ENCODE measurements at places on chromosomes 7 and 10. TPM values are rescaled to one million over a fixed set of nuclear protein-coding genes. Genes with fewer than 3 reads are reported as not detected.

The ABLIM1 gene
- 97.9 TPM for total RNA-seq

The HMX2 gene
- total RNA-seq, result not detected

The AGR2 gene
- not detected for total RNA-seq

The PTER gene
- 18.3 TPM for total RNA-seq

DNA sequence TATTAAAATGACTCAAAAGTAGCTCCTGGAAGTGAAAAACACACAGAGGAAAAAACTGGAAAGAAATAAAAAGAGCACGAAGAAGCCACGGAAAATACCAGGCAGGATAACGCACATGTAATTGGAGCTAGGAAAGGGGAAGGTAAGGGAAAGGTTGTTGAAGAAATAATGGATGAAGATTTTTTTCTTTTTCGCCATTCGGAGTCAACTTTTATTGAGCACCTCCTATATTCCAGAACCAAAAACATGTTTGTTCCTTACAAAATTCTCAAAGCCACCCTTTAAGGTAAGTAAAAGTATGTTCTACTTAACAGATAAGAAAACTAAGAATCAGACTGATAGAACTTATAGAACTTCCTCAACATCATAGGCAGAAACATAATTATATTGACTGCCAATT lies 32.8 kb upstream of the PTPRN2 start:
- H3K27ac ChIP-seq, result no peak overlapping the region
- no peaks in the 10 kb centered on the region for H3K27me3 ChIP-seq
- no peak for DNase-seq
- H3K4me3 ChIP-seq, result no peak overlapping the region

- no peak overlapping the region for H3K27ac ChIP-seq
- peaks cover 29% of the 10 kb centered on the region for H3K36me3 ChIP-seq
- H3K27me3 ChIP-seq, result no peaks in the 10 kb centered on the region
- DNase-seq, result no peak
- peaks cover 46% of the 10 kb centered on the region for H3K4me1 ChIP-seq
Observed at GRCh38 chr7:139734395-139734794, 43.4 kb downstream of the HIPK2 start.

DNA sequence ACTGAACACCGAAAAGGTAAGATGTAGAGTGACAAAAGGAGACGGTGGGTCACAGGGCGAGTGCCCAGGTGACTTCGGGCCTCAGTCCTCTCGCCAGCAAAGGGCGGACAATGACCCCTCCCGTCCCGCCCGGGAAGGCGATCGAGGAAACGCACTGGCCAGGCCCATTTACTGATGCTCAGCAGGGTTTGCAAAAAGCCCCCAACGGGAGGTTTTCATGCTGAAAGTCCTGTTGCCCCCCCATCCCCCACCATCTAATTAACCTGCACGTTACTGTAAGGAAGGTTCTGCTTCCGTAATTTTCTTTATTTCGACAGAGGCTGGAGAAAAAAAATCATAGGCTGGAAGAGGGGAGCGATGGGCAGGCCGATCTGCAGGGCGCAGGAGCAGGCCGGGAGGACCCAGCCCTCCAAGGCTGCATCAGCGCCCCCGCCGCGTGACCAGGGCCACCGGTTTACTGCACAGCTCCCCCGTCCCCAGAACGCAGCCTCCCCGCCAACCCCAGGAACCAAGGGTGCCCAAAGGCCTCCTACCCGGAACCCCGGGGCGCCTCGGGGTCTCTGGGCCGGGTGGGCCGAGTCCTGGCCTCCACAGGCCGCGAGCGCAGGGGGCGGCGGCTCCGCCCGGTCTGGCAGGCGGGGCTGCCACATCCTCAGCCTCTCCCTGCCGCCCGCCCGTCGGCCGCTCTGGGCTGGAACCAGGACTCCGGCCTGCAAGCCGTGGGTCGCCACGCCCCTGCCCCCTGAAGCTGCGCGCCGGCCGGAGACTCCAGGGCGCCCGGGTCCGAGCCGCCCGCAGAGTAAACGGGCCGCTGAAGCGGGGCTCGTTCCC lies 613 bp downstream of the OAT start:
- no peak overlapping the region for H3K27ac ChIP-seq
- H3K4me1 ChIP-seq, result peaks cover 12% of the 10 kb centered on the region
- H3K27me3 ChIP-seq, result peaks cover 6% of the 10 kb centered on the region
- H3K4me3 ChIP-seq, result peak overlapping the region; percentile 77
- DNase-seq, result peak; percentile 60

- no peaks in the 10 kb centered on the region for H3K27me3 ChIP-seq
- DNase-seq, result no peak
- no peak overlapping the region for H3K4me3 ChIP-seq
- peaks cover 3% of the 10 kb centered on the region for H3K36me3 ChIP-seq
Observed at GRCh38 chr7:107396990-107397389, 72.9 kb upstream of the GPR22 start.

DNA sequence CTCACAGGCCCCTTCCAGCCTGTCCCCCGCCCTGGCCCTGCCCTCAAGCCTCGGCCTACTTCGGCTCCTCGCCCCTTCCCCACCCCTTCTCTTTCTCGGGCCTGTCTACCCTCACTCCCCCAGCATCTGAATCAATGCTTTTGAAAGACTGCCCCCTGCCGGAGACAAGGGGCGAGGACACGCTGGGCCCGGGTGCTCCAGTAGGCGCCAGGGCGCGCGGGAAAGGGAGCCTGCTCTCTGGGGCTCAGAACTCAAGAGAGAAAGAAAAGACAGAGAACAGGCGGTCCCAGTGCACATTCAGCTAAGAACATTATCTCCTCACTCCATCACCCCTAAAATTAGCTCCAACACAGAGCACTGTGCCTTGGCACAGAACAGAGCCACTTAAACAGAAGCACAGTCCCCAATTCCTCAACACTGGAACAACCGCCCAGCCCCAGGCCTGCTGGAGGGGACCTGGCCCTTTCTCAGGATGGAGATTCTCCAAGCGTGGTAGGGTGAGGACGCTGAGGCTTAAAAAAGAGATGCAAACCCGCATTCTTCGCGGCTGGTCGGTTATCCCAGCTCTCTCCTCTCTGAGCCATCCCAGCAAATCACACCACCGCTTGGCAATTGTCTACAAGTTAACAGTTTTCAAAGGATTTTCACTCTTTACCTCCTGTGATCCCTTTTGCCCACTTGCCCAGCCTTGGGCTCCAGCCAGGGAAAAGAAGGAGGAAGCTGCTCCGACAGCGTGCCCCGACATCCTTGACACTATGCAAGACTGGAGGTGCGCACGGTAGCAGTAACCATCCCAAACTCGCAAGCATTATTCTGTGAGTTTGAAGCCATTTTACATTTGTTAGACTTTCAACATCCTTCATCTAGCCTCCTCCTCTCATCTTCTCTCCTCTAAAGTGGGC lies 2.1 kb downstream of the GIGYF1 start:
- peaks cover 10% of the 10 kb centered on the region for H3K27me3 ChIP-seq
- H3K4me1 ChIP-seq, result peaks cover 37% of the 10 kb centered on the region
- peak overlapping the region; percentile 96 for H3K4me3 ChIP-seq
- peak overlapping the region; percentile 42 for H3K27ac ChIP-seq
- peak; percentile 84 for DNase-seq

- no peak overlapping the region for H3K4me3 ChIP-seq
- no peaks in the 10 kb centered on the region for H3K36me3 ChIP-seq
- H3K4me1 ChIP-seq, result peaks cover 2% of the 10 kb centered on the region
- H3K27ac ChIP-seq, result no peak overlapping the region
- no peak for DNase-seq
Observed at GRCh38 chr7:104272767-104273384, 55.5 kb upstream of the LHFPL3 start.

GRCh38 chr10:3330663-3331062 lies 158.1 kb upstream of the PITRM1 start:
- H3K27ac ChIP-seq, result no peak overlapping the region
- H3K27me3 ChIP-seq, result peaks cover 8% of the 10 kb centered on the region
- H3K4me1 ChIP-seq, result peaks cover 4% of the 10 kb centered on the region
- no peak overlapping the region for H3K4me3 ChIP-seq

DNA sequence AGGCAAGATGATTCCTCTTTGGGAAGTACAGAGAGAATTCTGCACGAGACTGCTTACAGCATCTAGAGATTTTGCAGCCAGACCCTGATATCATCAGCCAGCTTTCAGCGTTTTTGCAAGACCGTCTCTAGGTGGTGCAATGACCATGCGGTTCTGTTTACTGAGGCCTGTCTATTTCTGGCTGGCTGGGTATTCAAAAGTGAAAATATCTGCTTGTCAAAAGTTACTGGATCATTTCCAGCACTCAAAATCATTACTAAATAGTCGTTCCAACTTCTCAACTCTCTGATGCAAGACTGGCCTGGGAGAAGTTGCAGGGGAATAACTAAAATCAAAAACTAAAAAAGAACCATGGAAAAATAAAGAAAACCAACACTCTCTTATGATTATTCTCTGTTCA lies 240.1 kb downstream of the ELMO1 start:
- H3K4me3 ChIP-seq, result no peak overlapping the region
- DNase-seq, result peak; percentile 46
- peaks cover 18% of the 10 kb centered on the region for H3K4me1 ChIP-seq
- peaks cover 55% of the 10 kb centered on the region for H3K36me3 ChIP-seq
- H3K27me3 ChIP-seq, result no peaks in the 10 kb centered on the region

DNA sequence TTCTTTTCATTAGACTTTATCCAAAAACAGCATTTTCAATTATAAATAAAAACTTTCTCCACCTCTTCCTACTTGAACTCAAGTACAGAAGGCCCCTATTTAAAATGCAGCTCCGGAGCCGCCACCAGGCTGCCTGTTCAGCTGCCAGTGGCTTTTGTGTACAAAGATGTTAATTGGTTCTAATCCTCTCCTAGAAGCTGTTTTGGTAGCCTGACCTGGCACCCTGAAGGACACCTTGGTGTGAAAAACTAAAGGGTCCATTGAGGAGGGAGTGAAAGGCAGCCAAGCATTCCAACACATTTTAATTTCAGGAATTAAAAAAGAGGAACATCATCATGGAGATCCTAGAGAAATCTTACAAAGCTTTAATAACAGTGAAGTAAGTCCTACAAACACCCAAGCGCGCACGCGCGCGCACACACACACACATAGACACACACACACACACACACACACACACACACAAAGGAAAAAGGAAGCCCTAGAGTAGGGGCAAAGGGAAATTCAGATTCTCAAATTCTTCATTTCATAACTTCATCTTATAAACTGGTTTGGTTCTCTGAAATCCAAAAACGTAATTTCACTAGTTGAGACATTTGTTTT lies 41.4 kb downstream of the VAX1 start:
- no peak overlapping the region for H3K27ac ChIP-seq
- H3K27me3 ChIP-seq, result no peaks in the 10 kb centered on the region
- no peaks in the 10 kb centered on the region for H3K36me3 ChIP-seq
- no peak overlapping the region for H3K4me3 ChIP-seq

DNA sequence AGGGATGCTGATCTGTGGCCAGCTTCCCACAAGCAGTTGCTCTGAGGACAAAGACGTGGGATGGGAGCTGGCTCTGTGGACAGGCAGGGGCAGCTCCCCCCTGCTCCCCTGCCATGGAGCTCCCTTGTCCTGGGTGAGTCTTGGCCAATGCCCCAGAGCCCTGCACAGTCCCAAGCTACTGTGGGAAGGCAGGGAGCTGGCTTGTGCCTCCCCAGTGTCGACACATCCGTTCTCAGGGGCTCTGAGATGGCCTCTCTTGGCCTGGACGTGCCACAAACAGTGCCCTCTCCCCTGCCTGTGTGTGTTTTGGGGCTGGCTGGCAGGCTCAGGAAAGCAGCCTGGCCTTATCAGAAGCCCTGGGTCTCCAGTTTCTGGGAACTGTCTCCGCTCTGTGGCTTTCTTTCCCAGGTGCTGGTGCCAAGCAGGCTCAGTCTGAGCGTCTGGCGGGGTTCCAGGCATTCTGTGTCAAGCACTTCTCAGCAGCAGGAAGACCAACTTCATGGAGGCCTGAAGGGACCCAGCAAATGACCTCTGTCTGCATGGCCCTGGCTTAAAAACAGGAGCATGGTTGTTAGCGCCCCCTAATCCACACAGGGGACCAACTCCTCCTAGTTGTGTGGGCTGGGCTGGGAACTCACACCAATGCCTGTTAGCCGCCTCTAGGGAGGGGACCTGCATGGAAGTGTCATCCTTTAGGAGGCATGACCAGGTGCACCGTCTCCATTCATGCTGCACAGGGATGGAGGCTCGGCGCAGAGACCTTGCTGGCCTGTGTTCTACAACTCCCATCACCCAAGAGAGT lies 375.2 kb downstream of the RPS24 start:
- H3K27me3 ChIP-seq, result peaks cover 12% of the 10 kb centered on the region
- H3K4me1 ChIP-seq, result peaks cover 5% of the 10 kb centered on the region
- no peaks in the 10 kb centered on the region for H3K36me3 ChIP-seq
- no peak overlapping the region for H3K27ac ChIP-seq
